ENCODE measurements at places on chromosomes 7 and 10.

DNA sequence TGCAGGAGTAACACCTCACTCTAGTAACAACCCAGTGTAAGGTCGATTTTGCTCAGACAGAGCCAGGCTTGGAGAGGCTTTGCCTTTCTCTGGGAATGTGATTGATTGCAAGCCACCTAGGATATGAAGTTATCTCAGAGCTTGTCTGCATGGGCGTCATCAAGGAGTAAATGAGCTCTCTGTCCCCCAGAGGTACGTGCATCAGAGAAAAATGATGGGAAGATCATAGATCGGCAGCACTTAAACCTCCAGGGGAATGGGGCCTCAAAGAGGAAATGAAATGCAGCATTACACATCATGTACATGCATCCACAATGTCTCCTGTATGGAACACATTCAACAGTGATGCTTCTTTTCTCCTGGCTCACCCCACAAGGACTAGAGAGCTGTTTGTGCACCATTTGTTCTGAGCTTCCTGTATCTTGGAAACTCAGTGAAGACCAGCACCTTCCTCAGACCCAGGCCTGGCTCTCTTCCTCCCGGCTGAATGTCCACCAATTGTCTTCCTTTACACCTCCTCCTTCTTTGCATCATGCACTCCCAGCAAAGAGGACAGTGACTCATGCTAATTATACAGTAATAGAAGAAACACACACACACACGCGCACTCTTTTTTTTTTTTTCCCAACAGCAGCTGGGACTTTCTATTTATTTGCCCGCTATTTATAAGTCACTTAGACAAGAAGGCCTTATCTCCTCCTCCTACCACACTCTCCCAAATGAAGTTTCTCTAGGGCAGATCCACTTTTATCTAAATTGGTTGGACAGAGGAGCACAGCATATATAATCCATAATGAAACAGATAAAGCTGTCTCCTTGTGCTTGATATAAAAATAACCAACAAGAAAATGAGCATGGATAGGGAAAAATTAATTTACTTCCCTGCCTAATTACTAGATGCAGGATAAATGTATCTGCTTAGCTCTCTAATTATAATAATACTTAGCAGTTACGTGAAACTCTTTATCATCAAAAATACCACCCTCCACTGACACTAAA, 990.7 kb downstream of the CCSER2 start:
- DNase-seq: no peak

DNA sequence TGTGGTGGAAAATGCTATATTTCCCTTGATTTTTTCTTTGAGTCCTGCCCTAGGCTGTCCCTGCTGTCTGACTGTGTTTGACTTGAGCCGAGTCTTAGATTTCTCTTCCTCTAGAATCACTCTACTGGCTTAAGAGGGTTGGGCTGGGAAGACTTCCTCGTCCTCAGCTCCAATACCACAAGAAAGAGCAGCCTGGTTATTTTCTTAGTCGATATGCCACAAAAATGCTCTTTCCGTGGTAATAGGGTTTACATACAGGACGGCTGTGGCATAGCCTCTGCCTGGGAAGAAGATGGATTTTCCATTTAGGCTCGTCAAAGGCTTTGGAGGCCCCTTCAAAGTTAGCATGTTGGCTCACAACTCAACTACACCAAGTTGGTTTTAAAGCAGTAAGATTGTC, 212.0 kb upstream of the IGFBP3 start:
- no peak for DNase-seq

DNA sequence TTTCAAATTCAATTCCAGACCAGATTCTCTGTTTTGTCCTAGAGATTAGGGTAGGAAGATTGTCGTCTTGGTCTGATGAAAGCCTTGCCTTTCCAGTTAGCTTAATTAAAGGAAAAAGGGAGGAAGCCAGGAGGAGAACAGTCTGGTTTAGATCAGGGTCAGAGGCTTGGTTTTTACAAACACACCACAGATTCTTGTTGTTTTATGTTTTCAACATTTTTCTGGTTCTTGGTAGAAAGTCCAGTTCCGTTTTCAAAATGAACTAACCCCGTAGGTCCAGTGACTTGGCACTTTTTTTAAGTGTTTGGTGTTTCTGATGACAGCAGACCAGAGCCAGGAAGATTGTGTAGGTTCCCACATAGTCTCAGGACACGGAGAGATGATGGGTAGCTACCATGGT, 167.1 kb upstream of the INHBA start:
- no peak for DNase-seq

- DNase-seq: no peak
Observed at GRCh38 chr10:94149702-94150101, 156.0 kb downstream of the PLCE1 start.

GRCh38 chr7:120110169-120110568, 162.8 kb upstream of the KCND2 start:
- no peak for DNase-seq

- no peak for DNase-seq
Observed at GRCh38 chr7:157559596-157560257, 222.9 kb downstream of the DNAJB6 start.

- DNase-seq: no peak
Observed at GRCh38 chr10:30011396-30011795, 48.0 kb downstream of the JCAD start.

DNA sequence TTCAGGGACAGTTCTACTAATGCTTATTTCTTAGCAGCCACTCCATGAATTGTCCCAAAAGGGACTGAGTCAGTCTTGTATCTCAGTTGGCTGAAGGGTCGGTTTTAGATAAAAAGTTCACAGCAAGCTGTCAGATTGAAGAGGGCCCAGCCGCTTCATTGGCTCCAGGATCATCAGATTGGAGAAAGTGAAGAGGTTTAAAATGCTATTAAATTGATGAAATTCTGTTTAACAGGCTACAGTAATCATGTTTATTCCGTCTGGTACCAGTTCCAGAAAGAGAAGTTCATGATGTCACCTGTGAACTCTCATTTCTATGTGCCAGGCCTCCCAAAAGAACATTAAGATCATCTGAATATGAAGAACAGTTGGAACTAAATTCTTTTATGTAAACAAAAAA, 294.4 kb upstream of the BMPER start:
- DNase-seq: no peak

- DNase-seq: no peak
Observed at GRCh38 chr7:106243893-106244292, 40.9 kb downstream of the NAMPT start.

DNA sequence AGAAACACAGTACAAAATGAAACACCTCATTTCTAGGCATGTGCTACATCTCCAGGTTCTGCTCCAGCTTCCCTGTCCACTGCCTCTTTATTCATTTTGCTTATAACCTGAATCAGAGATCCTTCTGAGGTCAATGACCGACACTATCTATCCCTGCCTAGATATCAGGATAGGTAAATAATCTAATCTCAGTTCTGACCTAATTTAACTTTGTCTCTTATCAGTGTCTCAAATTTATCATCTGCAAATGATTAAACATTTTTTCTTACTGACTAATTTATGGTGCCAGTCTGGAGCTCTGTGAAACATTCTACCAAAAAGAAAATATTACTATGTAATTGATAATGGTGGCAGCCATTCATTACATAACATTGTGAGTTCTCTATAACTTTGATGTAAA, 61.1 kb downstream of the SGCE start:
- no peak for DNase-seq

GRCh38 chr7:114722562-114722961, 199.3 kb upstream of the MDFIC start:
- no peak for DNase-seq

- no peak for DNase-seq
Observed at GRCh38 chr10:129552119-129552518, 85.1 kb downstream of the MGMT start.

DNA sequence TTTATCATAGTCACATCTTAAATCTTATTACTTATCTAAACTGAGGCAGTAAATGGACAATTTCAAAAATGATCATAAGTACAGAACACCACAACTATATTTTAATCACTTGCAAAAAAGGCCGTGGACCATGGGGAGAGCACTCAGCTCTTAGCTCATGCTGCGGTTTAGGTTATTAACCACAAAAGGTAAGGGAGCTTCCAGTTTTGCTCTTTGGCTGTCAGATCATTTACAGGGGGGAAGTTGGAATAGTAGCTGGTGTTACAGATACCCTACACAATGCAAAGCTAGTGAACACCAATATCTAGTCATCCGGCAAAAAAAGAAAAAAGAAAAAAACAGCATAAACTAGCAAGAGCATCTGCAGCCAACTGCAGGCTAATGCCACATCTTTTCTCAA, 147.0 kb downstream of the BBS9 start:
- no peak for DNase-seq

Measured in NCI-H1417 (cell line).